Bronchial smooth muscle cell (primary cell): ENCODE measurements at places on chromosomes 4 and X. TPM values are rescaled to one million over a fixed set of nuclear protein-coding genes. Genes with fewer than 3 reads are reported as not detected.

The SCML2 gene
- 0.79 and 1.1 TPM in 2 replicates for total RNA-seq

The SSX2B gene
- not detected in 2 replicates for total RNA-seq

The CXCL3 gene
- 0.86 and 3.0 TPM in 2 replicates for total RNA-seq

The CENPE gene
- 0.52 and 3.8 TPM in 2 replicates for total RNA-seq

The NKX3-2 gene
- 0.60 and 2.4 TPM in 2 replicates for total RNA-seq

The TRPC5OS gene
- total RNA-seq = not detected in 2 replicates

The MAGEA4 gene
- total RNA-seq = not detected in 2 replicates

The NRK gene
- total RNA-seq = 0.34 and 0.47 TPM in 2 replicates

The ASB5 gene
- 0.26 and 0.47 TPM in 2 replicates for total RNA-seq

The CXCL8 gene
- total RNA-seq = 0.17 and 1.9 TPM in 2 replicates

The CSAG3 gene
- not detected in 2 replicates for total RNA-seq

The PF4V1 gene
- 1.9 and 12.0 TPM in 2 replicates for total RNA-seq

The DCAF4L1 gene
- under 0.01 TPM in 1 of 2 replicates, not detected in the other for total RNA-seq
